A549 treated with dexamethasone at 1 μM for 4 hours (cell line): ENCODE measurements at places on chromosomes 4 and X. TPM values are rescaled to one million over a fixed set of nuclear protein-coding genes. Genes with fewer than 3 reads are reported as not detected.

The SLC6A14 gene
- 0.12 TPM in 1 of 5 replicates, not detected in the others for total RNA-seq

The MAGED4B gene
- 8.3 to 16.4 TPM (median 10.3 TPM) in 5 replicates for total RNA-seq

The FGF13 gene
- total RNA-seq: 0.05 to 0.06 TPM in 2 of 5 replicates, not detected in the others

The GAGE12H gene
- not detected in 5 replicates for total RNA-seq

The VCX gene
- total RNA-seq: 0.13 TPM in 1 of 5 replicates, not detected in the others

The ENPEP gene
- total RNA-seq: 0.01 to 0.07 TPM (median 0.05 TPM) in 5 replicates

The LARP7 gene
- 27.0 to 32.1 TPM (median 28.4 TPM) in 5 replicates for total RNA-seq

The CXCL10 gene
- 0.08 to 0.12 TPM (median 0.11 TPM) in 3 of 5 replicates, not detected in the others for total RNA-seq

The POU3F4 gene
- total RNA-seq: not detected in 5 replicates

The SCML2 gene
- 6.8 to 8.6 TPM (median 7.8 TPM) in 5 replicates for total RNA-seq

The LONRF3 gene
- 1.7 to 3.9 TPM (median 3.5 TPM) in 5 replicates for total RNA-seq

The EDA gene
- total RNA-seq: 0.40 to 0.87 TPM (median 0.54 TPM) in 5 replicates

The ERAS gene
- total RNA-seq: 0.06 to 0.15 TPM (median 0.07 TPM) in 3 of 5 replicates, not detected in the others

The GLOD5 gene
- total RNA-seq: not detected in 5 replicates

The YTHDC1 gene
- 32.8 to 37.8 TPM (median 35.5 TPM) in 5 replicates for total RNA-seq

The SUPT20HL1 gene
- not detected in 5 replicates for total RNA-seq

The TSPAN6 gene
- 35.3 to 42.5 TPM (median 38.2 TPM) in 5 replicates for total RNA-seq

The SOD3 gene
- total RNA-seq: not detected in 5 replicates

The GYG2 gene
- total RNA-seq: 3.9 to 6.0 TPM (median 4.9 TPM) in 5 replicates

The ARHGAP6 gene
- 0.02 to 0.14 TPM (median 0.11 TPM) in 3 of 5 replicates, not detected in the others for total RNA-seq

The RPA4 gene
- 0.14 to 0.43 TPM (median 0.22 TPM) in 5 replicates for total RNA-seq

The GPR50 gene
- 0.10 to 0.34 TPM (median 0.26 TPM) in 5 replicates for total RNA-seq

The CYLC1 gene
- not detected in 5 replicates for total RNA-seq

The MAP9 gene
- total RNA-seq: 4.2 to 6.5 TPM (median 5.6 TPM) in 5 replicates

The TLR2 gene
- total RNA-seq: 0.46 to 0.99 TPM (median 0.85 TPM) in 5 replicates

The HS6ST2 gene
- total RNA-seq: 0.08 to 0.21 TPM (median 0.15 TPM) in 5 replicates

The SPANXD gene
- total RNA-seq: 0.15 TPM in 1 of 5 replicates, not detected in the others

The ZNF157 gene
- 0.05 TPM in 2 of 5 replicates, not detected in the others for total RNA-seq

The DCAF12L2 gene
- total RNA-seq: 0.04 to 0.13 TPM (median 0.08 TPM) in 5 replicates

The SNCA gene
- 0.16 to 0.29 TPM (median 0.22 TPM) in 4 of 5 replicates, not detected in the other for total RNA-seq

The UGT8 gene
- 0.10 to 0.25 TPM (median 0.12 TPM) in 5 replicates for total RNA-seq
